ENCODE measurements at places on chromosomes 7 and 10. TPM values are rescaled to one million over a fixed set of nuclear protein-coding genes. Genes with fewer than 3 reads are reported as not detected.

The TMEM229A gene
- total RNA-seq, result not detected

The FRAT1 gene
- 3.4 TPM for total RNA-seq

The POLR2J2 gene
- 8.6 TPM for total RNA-seq

The MINDY4 gene
- 3.2 TPM for total RNA-seq

All from activated CD8-positive, alpha-beta memory T cell treated with anti-CD3 and anti-CD28 coated beads for 36 hours (primary cell).